ENCODE measurements at places on chromosomes 1 and 21.
A peak's percentile ranks its signal among the peaks of the same experiment; 100 is the strongest.

- no peak for DNase-seq
These were observed 71.8 kb downstream of the PBX1 start for GRCh38 chr1:164630626-164631396.

- DNase-seq: peak; percentile 65
These were observed 34.1 kb downstream of the BMP8A start for GRCh38 chr1:39525366-39526165.

GRCh38 chr1:25564777-25565574 lies 21.6 kb downstream of the LDLRAP1 start:
- peak; percentile 68 for DNase-seq

- DNase-seq: no peak
These were observed 5.4 kb downstream of the UBR4 start for GRCh38 chr1:19204446-19205266.

DNA sequence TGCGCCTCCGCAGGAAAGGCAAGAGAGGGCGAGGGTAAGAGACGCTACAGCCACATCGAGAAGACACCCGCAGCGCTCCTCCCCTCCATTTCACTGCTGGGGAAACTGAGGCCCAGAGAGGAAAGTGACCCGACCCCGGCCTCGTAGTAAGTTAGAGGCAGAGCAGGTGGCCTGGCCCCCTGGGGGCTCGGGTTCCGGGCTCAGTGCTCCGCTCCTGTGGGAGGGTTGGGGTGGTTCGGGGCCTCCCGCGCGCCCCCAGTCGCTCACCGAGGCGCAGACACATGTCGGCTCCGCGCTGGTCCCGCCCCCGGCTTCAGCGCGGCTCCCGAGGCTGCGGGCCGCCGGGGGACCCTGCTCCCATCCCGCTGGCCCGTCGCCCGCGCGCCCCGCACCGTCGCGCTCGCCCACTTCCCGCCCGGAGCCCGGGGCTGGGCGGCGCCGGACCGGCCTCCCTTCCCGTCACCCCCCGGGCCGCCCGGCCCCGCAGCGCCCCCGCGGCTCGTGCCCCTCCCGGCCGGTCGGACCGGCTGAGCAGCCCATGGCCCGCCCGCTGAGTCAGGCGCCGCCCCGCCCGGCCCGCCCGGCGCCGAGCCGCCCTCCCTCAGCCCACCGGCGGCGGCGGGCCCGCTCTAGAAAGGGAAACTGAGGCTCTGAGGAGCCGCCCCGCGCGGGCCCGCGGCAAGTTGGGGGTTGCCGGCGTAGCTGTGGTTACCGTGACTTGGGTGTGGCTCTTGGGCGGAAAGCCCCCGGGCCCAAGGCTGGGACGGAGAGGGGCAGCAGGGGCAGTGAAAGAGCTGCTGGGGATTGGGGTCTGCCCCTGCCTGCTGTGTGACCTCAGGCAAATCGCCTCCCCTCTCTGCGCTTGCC lies at the start of gene TMEM54:
Gene TMEM54 (minus strand): TSS at position 434 of the 867 bp plus-strand sequence. CDS start 151 bp downstream, at position 283.
- no peak for DNase-seq

GRCh38 chr1:154772056-154772455 lies 98.0 kb downstream of the KCNN3 start:
- no peak for DNase-seq

GRCh38 chr1:8328271-8328670 lies 10.4 kb downstream of the SLC45A1 start:
- DNase-seq: no peak

GRCh38 chr1:214566158-214567104 lies 15.0 kb upstream of the PTPN14 start:
- peak; percentile 43 for DNase-seq

- no peak for DNase-seq
These were observed 130.2 kb downstream of the TPR start for GRCh38 chr1:186244825-186245224.

DNA sequence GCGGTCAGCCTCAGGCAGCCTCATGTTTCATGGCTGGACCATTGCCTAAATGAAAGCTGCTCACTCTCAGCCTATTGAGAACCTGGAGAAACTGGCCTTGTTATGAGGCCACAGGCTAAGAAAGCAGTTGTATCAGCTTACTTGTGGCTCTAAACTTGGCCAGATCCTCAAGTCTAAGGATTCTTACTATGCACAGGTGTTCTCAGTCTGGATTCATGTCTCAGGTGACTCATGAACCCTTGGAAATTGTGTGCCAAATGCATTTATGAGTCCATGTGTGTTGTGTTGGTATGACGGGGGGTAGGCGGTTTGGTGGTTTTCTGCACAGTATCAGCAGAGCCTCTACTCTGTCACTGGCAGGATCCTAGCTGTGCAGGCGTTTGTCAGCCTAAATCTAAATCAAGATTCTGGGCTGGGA lies 90.4 kb downstream of the ROR1 start:
- DNase-seq: no peak

- DNase-seq: no peak
These were observed 85.5 kb downstream of the NGF start for GRCh38 chr1:115252585-115252984.

DNA sequence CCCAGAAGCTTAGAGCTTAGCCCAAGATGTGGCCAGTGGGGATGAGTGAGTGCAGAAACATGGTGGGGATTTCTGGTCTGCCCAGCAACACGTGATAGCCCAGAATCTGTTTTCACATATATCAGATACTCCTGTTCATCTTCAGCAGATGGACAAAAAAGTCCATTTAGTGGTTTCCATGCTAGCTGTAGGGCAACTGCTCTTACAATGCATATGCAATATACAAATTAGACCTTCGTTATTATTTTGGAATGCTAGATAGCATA lies 96.9 kb upstream of the SGIP1 start:
- DNase-seq: no peak

DNA sequence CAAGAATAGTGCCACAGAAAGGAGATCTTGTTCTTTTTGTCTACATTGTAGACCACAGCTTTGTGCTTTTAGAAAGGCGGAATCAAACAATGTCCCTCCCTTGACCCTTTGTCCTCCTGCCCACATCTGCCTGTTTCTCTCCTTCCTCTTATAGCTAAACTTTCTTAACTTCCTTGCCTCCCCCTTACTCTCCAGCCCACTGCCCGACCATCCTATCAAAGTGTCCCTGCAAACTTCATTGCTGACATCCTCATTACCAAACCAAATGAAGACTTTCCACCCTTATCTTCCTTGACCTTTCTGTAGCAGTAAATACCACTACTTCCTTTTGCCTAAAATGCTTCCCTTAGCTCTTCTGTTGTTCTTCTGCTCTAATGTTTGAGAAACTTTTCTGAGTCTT lies 5.0 kb downstream of the SELP start:
- no peak for DNase-seq

- DNase-seq: peak; percentile 71
These were observed 6.3 kb upstream of the CRYBG2 start for GRCh38 chr1:26359981-26360806.

GRCh38 chr1:37629726-37630425 lies 4.8 kb downstream of the RSPO1 start:
- DNase-seq: no peak

- no peak for DNase-seq
These were observed 138.9 kb upstream of the SOD1 start for GRCh38 chr21:31520561-31521098.

DNA sequence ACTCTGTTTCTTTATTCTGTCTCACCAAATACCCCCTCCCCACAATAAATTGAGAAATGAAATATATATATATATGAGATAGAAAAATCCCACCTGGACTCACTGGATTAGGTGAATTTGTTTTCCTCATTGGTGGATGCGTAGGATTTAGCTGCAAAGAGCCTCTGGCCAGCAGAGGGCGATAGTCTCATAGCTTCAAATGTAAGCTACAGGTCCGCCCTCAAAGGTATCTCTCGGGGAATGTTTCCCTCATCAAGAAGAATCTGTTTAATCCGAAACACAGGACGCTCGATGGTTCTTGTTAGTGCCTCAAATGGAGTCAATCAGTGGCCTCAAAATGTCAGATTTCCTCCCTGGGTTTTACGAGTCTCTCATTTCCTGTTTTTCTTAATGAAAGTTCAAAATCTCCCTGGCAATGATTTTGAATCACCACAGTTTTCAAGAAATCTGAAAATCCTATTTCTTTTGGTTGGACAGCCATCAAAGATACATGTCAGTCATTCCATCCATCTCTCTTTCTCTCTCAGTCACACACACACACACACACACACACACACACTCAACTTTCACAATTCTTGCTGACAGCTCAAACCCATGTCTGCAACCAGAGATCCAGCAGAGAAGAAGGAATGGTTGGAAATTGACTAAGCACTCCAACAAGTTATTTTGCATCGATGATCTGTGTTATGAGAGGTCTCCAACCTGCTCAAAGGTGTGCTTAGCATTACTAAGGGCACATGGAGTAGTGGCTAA lies 13.9 kb upstream of the CAMK1G start:
- peak; percentile 83 for DNase-seq

DNA sequence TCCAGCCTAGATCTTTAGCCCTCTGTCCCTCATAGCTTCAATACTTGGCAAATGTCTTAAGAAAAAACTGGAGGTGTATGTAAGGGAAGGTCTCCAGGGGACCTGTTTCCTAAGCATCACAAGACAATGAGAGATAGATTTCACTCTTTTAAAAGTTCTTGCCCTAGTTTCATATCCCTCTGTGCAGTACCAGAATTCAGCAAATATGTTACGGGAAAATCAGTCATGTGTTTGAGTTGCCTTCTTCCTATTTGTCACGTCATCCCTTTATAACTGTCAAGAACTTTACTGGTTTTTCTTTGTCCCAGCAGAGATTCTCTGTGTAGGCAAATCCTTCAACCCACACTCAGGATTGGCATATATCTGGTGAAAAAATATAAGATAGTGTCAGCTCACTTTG lies 32.3 kb downstream of the DNASE2B start:
- no peak for DNase-seq

GRCh38 chr1:15386164-15386749 lies 23.4 kb upstream of the EFHD2 start:
- DNase-seq: peak; percentile 13

GRCh38 chr1:154446292-154446691 lies 41.1 kb downstream of the IL6R start:
- DNase-seq: no peak

GRCh38 chr1:46421739-46422138 lies 27.6 kb downstream of the FAAH start:
- DNase-seq: no peak

GRCh38 chr1:44029260-44029910 lies 1.9 kb downstream of the SLC6A9 start:
- DNase-seq: no peak

DNA sequence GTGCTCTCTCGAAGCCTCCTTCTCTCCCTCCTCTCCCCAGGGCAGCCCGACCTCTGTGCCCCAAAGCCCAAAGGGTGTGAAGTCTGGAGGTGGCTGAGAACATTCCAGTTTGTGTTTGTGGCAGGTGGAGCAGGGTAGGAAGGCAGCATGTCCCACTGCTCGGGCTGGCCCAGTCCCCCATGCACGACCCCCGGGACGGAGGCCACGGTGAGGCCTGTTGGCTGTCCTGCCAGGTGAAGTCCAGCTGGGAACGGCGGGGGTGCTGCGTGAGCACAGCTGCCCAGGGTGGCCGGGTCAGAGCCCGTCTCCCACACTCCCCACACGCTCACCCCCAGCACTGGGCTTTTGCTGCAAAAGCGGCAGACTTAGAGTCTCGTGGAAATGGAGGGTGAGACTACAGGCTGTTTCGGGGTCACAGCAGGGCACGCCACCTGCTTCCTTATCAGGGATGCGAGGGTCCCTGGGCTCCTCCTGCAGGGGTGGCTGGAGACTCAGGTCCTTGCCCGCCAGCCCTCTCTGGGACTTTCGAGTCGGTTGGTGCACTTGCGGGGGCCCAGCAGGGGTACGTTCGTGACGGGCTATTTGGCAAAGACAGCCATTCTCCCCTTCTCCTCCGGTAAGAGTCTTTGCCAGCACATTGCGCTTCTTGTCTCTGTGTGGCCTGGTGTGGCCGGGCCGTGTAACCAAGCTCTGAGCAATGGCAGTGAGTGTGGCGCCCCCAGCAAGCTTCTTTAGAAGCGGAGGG lies 40.3 kb downstream of the MORN1 start:
- DNase-seq: no peak

DNA sequence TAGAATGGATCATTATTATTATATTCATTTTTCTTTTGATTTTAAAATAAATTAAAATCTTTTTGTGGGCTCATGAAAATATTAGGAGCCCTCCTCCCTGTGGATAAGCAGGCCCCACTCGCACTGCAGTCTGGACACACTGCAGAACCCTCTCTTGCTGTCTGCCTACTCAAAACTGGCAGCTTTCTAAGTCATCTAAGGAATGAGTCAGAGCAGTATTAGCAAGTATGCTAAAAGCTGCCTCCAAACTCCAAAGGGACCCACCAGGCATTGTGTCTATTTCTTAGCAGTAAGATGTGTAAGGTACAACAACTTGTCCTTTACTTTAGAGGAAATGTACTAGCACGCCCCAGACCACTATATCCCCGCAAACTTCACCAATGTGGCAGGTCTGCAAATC lies 108.8 kb downstream of the SYF2 start:
- peak; percentile 36 for DNase-seq

DNA sequence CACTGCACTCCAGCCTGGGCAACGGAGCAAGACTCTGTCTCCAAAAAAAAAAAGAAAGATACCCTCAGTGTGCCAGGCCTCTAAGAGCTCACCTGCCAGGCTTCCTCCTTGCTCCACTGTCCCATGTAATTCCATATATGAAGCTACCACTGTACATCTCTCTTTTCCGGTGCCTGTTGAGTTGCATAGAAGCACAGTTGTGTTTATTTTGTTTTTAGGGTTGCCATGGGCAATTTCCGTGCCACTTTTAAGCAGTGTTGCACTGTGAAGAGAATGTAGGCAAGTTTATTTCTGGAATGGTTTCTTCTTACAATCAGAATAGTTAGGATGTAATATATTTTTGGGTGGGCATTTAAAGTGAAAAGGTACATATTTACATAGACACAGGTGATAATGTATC lies 23.3 kb downstream of the MR1 start:
- no peak for DNase-seq

DNA sequence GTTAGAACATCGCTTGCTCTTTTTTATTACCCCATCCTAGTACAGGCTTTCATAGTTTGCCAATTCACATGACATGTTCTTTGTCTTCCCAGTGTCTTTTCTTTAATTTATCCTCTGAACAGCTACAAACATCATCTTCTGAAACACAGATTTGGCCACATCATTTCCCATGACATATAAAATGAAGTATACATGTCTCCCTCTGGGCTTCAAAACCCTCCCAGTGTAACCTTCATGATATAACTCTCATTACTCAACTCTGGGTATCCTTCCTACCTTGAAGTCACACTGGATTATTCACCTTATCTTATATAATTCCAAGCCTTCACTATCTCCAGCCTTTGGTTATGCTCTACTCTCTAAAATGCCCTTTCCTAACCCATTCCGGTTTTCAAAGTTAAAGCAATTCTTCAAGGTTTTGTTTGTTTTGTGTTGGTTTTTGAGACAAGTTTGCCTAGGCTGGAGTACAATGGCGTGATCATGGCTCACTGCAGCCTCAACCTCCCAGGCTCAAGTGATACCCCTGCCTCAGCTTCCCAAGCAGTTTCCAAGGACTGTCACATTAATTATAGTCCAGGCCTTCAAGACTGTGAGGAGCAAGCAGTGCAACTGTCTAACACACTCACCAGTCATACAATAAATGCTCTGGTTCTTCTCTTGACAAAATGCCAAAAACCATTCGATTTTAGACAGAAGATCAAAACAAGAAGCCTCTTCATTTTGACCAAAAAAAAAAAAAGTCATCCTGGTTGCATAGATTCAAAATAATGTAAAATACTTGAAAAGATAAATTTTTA lies 5.8 kb downstream of the RGS1 start:
- no peak for DNase-seq
